Stimulated activated CD4-positive, alpha-beta T cell treated with anti-CD3 and anti-CD28 coated beads, Interleukin-15, amount 100 ng/mL, for 48 hours (primary cell): ENCODE measurements at places on chromosomes 7 and 10.

DNA sequence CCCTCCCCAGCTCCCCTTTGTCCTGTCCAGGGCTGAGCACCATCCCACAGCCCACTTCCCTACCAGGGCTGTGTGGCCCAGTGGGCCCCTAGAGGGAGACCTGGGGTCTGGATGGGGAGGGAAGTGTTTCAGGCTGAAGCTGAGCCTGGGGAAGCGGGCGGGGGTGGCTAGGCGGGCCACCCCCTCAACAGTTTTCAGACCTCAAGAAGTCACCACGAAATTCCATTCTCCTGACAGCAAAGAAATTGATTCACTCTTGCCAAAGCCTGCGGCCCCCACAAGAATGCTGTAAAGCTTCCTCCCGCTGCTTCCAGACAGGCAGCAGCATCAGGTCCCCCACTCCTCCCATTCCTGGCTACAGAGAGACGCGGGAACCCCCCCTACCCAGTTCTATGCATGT lies 2.5 kb upstream of the LFNG start:
- no peak for DNase-seq

- no peak for DNase-seq
These were observed 95.7 kb downstream of the CTTNBP2 start for GRCh38 chr7:117777335-117778142.

DNA sequence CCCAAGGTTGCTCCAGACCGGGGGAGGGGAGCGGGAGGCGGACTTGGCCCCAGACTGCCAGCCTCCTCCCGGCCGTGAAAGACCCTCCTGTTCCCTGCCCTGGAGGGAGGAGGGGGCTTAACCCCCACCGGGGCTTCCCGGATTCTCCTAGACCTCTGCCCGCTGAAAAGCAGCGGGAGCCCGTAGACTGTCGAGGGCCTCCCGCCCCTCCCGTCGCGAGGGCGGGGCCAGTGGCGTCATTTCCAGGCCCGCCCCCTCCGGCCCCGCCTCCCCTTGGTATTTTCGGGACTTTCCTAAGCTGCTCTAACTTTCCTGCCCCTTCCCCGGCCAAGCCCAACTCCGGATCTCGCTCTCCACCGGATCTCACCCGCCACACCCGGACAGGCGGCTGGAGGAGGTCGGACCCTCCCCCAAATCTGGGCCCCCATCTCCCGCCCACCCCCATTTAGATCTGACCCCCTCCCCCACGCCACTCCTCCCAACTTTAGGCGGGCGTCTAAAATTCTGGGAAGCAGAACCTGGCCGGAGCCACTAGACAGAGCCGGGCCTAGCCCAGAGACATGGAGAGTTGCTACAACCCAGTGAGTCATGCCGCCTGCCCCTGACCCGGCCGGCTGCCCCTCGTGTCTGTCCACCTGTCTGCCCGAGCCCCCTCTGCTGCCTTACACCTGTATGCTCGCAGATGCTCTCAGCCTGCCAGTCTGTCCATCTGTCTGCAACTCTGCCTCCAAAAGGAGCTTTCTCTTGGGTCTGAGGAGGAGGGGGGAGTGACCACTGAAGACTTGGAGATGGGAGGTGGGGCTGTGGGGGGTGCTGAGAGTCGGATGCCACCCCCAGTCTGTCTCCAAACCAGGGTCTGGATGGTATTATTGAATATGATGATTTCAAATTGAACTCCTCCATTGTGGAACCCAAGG lies at the start of gene NFKB2:
TSS of gene NFKB2 (plus strand) at position 306 of the 917 bp plus-strand sequence. CDS start at position 561, 255 bp downstream.
- DNase-seq, result peak; percentile 84

- DNase-seq, result no peak
These were observed 20.5 kb upstream of the CFAP46 start for GRCh38 chr10:132962623-132963429.

GRCh38 chr10:71715860-71716259 lies 3.7 kb downstream of the C10orf105 start:
- no peak for DNase-seq

- DNase-seq, result no peak
These were observed 32.6 kb downstream of the GSDME start for GRCh38 chr7:24724451-24725190.

- DNase-seq, result no peak
These were observed 140.1 kb downstream of the GLI3 start for GRCh38 chr7:42096681-42097561.
